Heart right ventricle (tissue), 16 donors: ENCODE measurements at places on chromosomes 4 and X. TPM values are rescaled to one million over a fixed set of nuclear protein-coding genes. Genes with fewer than 3 reads are reported as not detected.

- H3K4me3 ChIP-seq = no peak overlapping the region
- H3K27me3 ChIP-seq = no peaks in the 10 kb centered on the region
- no peaks in the 10 kb centered on the region for H3K4me1 ChIP-seq
- DNase-seq = no peak
- H3K27ac ChIP-seq = no peak overlapping the region
- H3K36me3 ChIP-seq = no peaks in the 10 kb centered on the region
Observed at GRCh38 chrX:97605271-97605670, 721.6 kb downstream of the RPA4 start.

GRCh38 chrX:112731793-112732192 lies 52.1 kb upstream of the LHFPL1 start:
- H3K4me3 ChIP-seq = no peak overlapping the region
- H3K27me3 ChIP-seq = no peaks in the 10 kb centered on the region
- no peak overlapping the region for H3K27ac ChIP-seq
- H3K4me1 ChIP-seq = no peaks in the 10 kb centered on the region
- no peak for DNase-seq
- no peaks in the 10 kb centered on the region for H3K36me3 ChIP-seq

GRCh38 chrX:20265726-20266681 lies 705 bp downstream of the RPS6KA3 start:
- H3K27ac ChIP-seq = peak overlapping the region; percentile 88
- peak; percentile 31 for DNase-seq
- no peaks in the 10 kb centered on the region for H3K36me3 ChIP-seq
- H3K4me3 ChIP-seq = peak overlapping the region; percentile 68
- no peaks in the 10 kb centered on the region for H3K27me3 ChIP-seq

- no peak overlapping the region for H3K4me3 ChIP-seq
- H3K27ac ChIP-seq = no peak overlapping the region
- no peaks in the 10 kb centered on the region for H3K36me3 ChIP-seq
- no peak for DNase-seq
Observed at GRCh38 chrX:40207626-40208025, 109.9 kb upstream of the BCOR start.

GRCh38 chr4:142383354-142383753 lies 462.7 kb downstream of the INPP4B start:
- H3K4me1 ChIP-seq = peaks cover 27% of the 10 kb centered on the region
- H3K4me3 ChIP-seq = no peak overlapping the region
- H3K36me3 ChIP-seq = no peaks in the 10 kb centered on the region

- no peaks in the 10 kb centered on the region for H3K4me1 ChIP-seq
- no peaks in the 10 kb centered on the region for H3K27me3 ChIP-seq
- no peak for DNase-seq
- H3K36me3 ChIP-seq = peaks cover 32% of the 10 kb centered on the region
Observed at GRCh38 chrX:14010566-14010965, 19.1 kb downstream of the GEMIN8 start.

DNA sequence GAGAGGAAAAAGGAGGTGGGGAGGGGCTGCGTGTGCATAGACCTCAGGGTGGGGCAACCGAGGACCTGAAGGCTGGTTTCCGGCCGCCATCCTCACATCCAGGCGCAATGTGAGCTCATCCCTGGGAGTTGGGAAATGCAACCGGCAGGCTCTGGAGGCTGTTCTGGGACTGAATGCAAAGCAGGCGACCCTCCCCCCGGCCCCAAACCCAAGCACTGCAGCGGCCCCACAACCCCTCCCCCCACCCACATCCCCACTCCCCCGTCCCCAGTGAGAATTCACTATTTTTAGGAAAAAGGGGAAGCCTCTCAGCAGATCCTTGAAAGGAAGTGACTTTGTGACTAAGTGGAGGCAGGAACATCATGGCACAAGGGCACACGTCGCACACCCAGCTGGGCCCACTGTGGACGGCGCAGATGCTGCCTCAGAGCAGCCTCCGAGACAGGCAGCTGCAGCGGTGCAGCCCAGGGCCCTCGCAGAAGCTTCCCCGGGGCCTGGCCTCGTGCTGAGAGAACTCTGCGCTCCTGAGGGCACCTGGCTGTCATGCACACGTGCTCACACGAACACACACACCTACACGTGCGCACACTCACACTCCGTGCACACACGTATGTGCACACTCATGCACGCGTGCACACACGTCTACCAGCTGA lies 1.3 kb upstream of the PDE6B start:
- H3K27me3 ChIP-seq = peaks cover 6% of the 10 kb centered on the region
- DNase-seq = no peak
- H3K4me3 ChIP-seq = no peak overlapping the region
- no peak overlapping the region for H3K27ac ChIP-seq
- H3K36me3 ChIP-seq = no peaks in the 10 kb centered on the region
- no peaks in the 10 kb centered on the region for H3K4me1 ChIP-seq

GRCh38 chrX:20989361-20989760 lies 384.9 kb upstream of the CNKSR2 start:
- no peaks in the 10 kb centered on the region for H3K36me3 ChIP-seq
- DNase-seq = no peak
- H3K27ac ChIP-seq = no peak overlapping the region
- no peaks in the 10 kb centered on the region for H3K27me3 ChIP-seq
- H3K4me3 ChIP-seq = no peak overlapping the region

DNA sequence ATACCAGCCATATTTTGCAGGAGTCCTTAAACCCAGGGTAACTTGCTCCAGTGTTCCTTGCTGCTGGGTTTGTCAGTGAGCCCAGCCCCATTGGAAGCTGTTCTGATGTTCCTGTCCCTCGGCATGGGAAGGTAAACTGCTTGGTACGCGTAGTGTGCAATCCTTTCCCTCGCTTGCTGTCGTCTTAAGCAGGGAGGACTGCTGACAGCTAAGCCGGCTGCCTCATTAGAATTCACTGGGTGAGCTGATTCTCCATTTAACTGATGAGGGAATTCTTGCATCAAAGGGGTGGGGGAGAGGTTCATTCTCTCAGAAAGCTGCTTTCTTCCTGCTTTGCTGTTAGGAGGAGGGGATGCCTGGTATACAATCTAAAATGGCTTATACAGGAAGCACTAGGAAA lies 164.6 kb downstream of the MID1IP1 start:
- no peak overlapping the region for H3K4me3 ChIP-seq
- H3K27ac ChIP-seq = no peak overlapping the region
- no peaks in the 10 kb centered on the region for H3K4me1 ChIP-seq
- no peak for DNase-seq
- no peaks in the 10 kb centered on the region for H3K27me3 ChIP-seq
- H3K36me3 ChIP-seq = no peaks in the 10 kb centered on the region

The MTNR1A gene
- not detected for total RNA-seq

The MAGED4 gene
- total RNA-seq = not detected
